ENCODE measurements at places on chromosomes 6 and 20.
A peak's percentile ranks its signal among the peaks of the same experiment; 100 is the strongest.

DNA sequence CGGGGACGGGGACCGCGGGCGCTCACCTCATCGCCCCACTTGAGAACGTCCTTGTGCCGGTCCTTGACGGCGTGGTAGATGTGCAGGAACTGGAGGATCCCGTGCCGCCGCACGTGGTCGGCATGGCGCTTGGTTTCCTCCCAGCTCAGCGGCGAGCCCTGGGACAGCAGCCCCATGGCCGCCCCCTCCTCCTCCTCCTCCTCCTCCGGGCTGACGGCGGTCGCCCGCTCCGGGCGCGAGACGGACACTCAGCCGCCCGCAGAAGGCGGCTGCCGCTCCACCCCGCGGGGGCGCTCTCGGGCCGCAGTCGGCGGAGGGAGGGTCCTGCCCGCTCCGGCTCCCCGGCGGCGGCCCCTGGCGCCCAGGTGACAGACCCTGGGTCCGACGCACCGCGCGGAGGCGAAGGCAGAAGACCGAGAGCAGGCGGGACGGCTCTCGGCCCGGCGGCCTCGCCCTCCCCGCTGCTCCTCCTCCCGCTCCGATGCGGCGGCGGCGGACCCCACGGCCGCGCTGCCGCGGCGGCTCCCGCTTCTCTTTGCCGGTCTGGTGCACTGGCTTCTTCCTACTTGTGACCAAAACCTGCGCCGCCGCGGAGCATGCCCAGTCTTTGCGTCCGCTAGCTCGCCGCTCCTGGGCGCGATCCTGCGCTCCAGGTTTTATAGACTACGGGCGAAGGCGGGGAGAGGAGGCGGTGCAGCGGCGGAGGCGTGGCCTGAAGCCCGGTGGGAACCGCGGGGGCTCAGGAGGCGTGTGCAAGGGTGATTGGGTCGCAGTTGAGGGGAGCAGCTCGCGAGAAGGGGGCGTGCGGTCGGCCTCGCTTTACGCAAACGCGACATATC is at the start of gene GCLC:
Gene GCLC (minus strand): TSS at position 632 of the 839 bp plus-strand sequence. CDS start 456 bp downstream, at position 176.
- peak; percentile 90 for DNase-seq

DNA sequence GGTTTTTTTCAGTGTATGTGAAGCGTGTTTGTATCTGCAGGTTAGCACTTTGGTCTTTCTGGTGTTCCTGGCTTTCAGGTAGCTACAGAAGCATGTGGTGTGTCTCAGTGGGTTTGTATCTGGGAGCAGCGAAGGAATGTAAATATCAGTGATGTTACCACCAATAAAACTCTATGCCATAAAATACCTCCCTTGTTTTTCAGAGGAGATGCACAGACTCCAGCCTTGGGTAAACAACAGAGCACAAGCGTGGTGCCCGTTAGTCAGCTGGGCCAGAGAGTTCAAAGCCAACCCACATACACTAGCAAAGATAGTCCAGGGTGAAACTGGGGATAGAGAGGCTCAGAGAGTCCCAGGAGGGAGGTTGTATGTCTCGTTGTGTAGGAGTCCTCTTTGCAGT is 393.8 kb downstream of the SMOC2 start:
- DNase-seq: no peak

DNA sequence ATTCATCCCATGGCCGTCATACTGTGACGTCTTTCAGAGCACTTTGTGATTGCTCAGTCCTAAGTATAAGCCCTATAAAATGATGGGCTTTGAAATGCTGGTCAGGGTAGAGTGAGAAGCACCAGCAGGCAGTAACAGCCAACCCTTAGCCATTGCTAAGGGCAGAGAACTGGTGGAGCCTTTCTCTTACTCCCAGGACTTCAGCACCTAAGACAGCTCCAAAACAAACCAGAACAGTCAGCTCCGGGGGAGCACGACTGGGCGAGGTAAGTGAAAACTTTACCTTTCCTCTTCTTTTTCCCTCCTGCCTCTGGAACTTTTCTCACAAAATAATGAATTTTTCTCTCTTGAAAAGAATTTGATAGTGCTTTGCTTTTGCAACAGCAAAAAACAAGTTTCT is at the start of gene VIP:
Gene VIP (plus strand): TSS at position 104 of the 400 bp plus-strand sequence. CDS start 1,381 bp downstream, outside the sequence.
- DNase-seq: no peak

DNA sequence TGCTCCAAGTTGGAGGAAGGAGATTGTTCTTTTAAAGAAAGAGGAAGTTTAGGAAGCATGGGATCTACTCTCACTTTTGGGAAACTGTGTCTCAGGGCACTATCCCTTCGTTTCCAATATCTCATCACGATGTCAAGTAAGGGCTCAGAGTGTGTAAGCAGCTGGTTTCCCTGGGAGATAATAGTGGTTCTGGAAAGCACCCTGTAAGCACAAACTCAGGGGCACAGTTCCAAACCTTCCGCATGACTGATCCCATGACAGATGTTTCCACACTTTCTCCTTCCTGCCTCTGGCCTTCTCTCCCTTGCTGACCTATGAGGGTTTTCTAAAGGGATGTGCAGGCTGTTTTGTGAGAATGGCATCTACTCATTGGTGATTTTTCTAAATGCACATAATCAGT is 33.9 kb downstream of the ADTRP start:
- peak; percentile 95 for DNase-seq

DNA sequence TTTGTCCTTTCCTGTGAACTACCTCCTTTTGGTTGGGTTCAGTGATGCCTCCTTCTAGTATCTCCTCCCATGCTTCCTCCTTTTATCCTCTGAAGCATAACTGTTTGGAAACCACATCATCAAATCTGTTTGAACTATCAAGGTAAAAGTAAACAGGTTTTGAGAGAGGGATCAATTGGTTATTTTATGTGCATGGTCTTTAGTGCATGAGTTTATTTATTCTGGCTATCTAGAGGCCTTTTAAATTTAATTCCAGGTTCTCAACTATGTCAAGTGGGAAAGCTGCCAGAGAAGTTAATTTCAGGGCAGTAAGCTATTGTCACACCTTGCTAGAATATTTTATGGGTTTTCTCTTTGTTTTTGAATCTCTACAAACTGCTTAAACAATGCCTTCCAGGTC is 54.1 kb downstream of the WASF1 start:
- no peak for DNase-seq

GRCh38 chr6:25423358-25423757 is 144.2 kb downstream of the CARMIL1 start:
- DNase-seq: no peak

- no peak for DNase-seq
These were observed 29.3 kb downstream of the NT5E start for GRCh38 chr6:85479208-85479607.

- no peak for DNase-seq
These were observed 91.6 kb downstream of the PSMG4 start for GRCh38 chr6:3350252-3350796.

- no peak for DNase-seq
These were observed 437.7 kb downstream of the PLCB1 start for GRCh38 chr20:8569766-8570165.

DNA sequence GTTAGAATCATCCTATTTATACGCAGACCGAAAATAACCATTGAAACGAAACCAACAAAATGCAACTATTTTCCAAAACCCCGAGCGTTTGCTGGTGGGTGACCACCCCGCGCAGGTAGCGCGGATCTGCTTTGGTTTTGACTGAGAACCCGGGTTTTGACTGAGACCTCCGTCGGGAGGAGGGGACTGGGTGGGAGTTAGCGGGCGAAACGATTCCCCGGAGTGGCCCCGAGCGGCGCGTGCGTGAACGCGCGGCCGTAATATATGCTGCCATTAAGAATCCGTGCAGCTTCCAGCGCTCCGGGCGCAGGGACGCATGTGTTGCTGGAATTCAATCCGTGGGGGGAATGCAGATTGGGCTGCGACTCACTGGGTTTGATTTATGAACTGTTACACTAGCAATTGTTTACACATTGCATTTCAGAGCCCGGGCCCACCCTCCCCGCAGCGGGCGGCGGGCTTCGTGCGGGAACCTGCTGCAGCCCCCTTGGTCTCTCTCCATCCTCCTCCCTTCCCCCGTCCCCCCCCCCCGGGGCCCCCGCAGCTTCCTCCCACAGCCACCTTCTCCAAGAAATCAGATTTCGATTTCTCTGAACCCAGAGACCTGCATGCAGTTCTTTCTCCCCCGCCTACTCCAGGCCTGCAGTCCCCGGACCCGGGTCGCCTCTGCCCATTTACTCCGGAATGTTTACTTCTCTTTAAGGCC is 9.9 kb downstream of the NRN1 start:
- DNase-seq: no peak

GRCh38 chr6:34580707-34581560 is 24.8 kb upstream of the SPDEF start:
- no peak for DNase-seq

GRCh38 chr6:158627940-158628211 is 16.7 kb downstream of the DYNLT1 start:
- DNase-seq: no peak

- DNase-seq: no peak
These were observed 3.0 kb upstream of the NCOA7 start for GRCh38 chr6:125787791-125788190.

DNA sequence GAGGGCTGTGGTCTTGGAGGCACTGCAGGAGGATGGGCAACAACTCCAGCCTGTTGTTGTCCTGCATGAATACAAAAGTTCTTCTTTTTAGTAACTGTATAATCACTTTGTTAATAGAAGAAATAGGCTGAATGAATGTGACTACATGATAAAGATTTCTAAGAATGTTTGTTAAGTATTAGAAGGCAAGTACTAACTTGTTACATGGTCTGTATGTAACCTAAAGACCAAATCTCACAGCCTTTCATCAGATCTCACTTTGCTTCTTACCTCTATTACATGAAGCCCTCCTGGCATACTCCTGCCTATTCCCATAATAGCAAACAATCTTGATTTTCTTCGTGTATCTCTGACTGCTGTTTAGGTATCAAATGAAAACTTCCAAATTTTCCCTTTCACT is 73.4 kb downstream of the REPS1 start:
- no peak for DNase-seq

DNA sequence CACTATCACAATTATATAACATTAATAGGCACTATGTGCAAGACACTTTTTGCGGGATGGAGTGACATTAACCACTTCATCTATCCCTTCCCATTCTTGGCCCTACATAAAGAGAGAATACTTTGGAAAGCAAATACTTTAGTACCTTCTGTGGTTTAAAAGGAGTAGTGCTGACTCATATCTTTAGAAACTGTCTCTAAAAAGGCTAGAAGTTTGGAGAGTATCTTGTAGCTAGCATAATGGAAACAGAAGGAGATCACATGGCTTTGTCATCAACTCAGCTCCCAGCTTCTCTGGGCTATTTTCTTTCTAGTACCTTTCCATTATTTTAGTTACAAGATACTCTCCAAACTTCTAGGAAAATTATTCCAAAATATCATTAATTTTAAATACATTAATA is 157.5 kb downstream of the ADGRG6 start:
- DNase-seq: no peak

DNA sequence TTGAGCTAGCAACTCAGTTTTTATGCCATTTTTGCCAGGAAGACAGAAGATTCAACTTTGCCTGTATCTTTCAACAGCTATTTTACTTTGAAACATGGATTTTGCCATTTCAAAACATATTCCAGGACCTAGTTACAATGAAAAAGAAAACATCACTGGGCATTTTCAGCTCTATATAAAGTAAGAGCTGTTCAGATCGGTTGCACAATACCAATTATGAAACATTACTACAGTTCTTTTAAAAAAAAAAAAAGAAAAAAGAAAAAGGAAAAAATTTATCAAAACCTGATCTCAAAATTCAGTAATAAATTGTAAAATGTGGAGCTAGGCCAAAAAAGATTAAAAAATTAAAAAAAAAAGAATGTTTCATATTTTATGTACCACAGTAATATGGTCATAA is 15.6 kb downstream of the BCLAF1 start:
- DNase-seq: no peak

GRCh38 chr6:123681957-123682462 is 45.3 kb upstream of the TRDN start:
- DNase-seq: no peak

GRCh38 chr6:165616116-165616515 is 46.9 kb downstream of the PDE10A start:
- DNase-seq: peak; percentile 26

DNA sequence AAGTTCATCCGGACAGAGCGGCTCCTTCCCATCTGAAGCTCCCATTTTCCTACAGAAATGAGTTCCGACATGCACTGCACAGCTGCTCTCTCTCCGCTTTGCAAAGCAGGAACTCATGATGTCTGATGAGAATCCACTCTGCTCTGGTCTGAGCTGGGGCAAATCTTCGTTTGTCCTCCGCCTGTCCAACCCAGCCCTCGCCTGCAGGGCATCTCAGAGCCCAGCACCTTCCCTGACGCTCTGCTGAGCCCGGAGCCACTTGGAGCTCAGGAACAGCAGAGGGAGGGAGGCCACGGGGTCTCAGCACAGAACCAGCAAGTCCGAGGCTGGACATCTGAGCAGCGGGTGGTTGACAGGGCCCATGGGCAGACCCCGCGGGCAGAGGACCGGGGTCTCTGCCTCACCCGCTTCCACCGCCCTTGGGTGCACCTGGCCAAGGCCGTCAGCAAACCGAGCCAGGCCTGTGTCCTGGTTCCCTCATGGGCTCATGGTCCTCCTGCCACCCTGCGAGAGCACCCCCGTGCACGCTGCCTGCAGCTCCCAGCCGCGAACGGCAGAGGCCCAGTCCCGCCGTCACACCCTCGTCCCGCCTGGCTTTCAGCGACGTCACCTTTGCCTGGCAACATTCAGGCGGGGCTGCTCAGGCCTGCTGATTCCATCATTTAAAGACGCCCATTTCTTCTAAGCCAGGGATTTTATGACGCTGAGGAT is 78.5 kb upstream of the BHLHE23 start:
- DNase-seq: no peak

- DNase-seq: no peak
These were observed 672 bp downstream of the CEP43 start for GRCh38 chr6:166999884-167000253.

DNA sequence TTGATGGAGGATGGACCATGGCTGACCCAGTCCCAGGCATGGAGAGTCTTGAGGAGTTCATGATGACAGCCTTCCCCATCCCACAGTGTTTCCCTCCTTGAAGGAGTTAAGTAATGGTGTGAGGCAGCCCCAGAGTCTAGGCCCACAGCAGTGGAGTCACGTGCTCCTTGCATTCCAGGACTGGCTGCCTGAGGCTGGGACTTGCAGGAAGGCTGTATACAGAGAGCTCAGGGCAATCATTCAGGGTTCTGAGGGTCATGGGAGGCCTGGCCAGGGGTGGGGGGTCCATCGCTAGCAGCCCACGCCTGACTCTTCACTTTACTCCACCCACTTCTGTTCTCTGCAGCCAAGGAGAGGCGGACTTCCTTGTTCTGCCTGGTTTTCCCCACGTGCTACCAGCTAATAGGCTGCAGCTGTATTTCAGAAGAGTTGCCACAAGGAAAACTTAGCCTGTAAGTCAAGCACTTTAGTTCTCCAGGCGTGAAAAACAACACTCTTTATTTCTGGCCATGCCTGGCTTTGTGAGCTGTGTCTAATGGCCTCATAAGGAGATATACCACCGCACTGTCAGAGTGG is 272.5 kb downstream of the DHX35 start:
- no peak for DNase-seq

- DNase-seq: no peak
These were observed 40.6 kb downstream of the SLC35D3 start for GRCh38 chr6:136962661-136963060.

DNA sequence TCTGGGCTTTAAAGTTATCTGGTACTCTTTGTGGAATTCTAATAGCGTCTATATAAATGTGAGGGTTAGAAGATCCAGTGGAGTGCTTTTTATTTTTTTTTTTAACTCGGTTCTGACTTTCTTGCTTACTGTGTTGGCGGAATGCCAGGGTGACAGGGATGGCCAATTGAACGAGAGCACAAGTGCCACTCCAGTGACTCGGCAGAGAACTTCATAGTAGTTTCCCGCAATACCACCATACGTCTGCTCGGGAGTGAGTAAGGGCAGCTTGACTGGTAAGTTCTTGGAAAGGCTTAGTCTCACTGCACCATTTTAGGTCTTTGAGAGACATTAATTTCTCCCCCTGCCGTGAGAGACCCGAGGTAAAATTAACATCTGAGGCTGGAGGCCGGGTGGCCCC is 49.4 kb upstream of the TULP1 start:
- no peak for DNase-seq

- peak; percentile 76 for DNase-seq
These were observed 670.9 kb downstream of the QKI start for GRCh38 chr6:164085091-164086075.

All from tibial nerve (tissue), 4 donors.